Activated CD8-positive, alpha-beta memory T cell treated with anti-CD3 and anti-CD28 coated beads for 1 hour (primary cell): ENCODE measurements at places on chromosomes 5 and 9.

DNA sequence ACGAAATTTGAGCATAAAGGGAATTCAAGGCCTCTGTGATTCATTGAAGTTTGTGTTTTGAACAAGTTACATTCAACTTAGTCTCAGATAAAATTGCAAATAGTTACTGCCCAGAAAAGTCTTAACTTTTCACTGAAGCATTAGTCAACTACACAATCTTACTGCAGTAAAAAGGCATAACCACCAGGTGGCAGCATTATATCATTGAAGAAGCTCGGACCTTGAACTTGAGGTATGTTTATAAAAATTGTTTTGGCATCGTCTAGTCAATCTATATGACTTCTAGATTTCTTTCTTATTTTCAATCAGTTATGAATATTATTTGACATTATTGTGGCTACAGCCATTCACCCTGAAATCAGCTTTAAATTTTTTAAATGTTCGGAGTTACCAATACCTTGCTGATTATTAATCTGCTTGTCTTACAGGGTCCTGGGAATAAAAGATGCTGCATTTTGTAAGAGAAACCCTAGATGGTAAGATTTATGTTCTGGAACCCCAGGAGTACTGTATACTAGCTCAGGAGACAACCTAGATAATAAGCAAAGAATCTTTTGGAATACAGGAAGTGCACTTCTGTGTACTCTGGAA, 83.9 kb upstream of the GRAMD2B start:
- DNase-seq, result no peak

GRCh38 chr5:68962757-68963484, 130.9 kb upstream of the SLC30A5 start:
- DNase-seq, result no peak

DNA sequence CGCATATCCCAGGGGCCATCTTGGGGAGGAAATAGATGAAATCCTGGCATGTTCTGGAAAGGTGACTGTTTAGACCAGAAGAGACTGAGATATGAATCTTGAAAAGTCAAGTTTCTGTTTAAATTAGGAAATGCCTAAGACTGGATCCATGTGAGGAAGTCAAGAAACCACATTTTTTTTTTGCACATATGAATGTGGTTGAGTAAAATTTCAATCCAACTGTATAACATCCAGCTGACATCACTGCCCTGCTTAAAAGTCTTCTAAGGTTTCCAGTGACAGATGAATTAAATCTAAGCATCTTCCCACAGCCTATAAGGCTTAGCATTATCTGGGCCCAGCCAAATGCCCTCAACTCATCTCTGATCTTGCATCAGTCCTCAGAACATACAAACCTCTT, 47.7 kb upstream of the TCERG1 start:
- DNase-seq, result no peak

DNA sequence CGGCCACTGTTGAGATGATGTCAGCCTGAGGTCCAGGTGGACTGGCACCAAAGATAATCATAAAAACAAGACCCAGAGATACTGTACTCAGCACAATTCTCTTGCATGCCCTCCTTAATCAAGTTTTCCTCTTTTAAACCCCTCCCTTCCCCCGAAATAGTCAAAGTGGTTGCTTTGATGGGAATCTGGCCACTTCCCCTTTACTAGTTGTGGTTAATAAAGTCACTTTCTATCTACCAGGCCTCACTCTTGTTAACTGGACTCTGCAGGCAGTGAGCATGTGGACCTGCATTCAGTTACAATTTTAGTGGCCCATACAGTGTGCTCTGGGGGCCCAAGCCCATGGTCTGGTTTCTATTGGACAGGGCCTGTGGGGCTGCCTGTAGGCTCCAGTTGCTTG, 17.5 kb downstream of the FBP2 start:
- DNase-seq, result no peak

DNA sequence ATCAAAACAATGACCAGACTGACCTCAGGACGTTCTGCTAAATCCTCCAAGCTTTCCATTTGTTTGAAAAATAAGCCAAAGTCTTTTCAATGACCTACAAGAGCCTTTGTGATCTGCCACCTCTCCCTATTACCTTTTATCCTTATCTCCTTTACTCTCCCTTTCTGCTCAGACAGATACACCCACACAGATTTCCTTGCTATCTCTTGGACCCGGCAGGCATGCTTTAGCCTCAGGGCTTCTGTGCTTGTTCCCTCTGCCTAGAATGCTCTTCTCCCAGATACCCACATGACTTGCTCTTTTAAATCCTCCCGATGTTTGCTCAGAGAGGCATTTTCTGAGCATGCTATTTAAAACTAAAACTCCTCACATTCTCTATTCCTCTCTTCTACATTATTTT, 8.9 kb upstream of the ELOVL7 start:
- no peak for DNase-seq

- DNase-seq, result no peak
Measured at GRCh38 chr5:104702212-104702611, 1139.6 kb upstream of the NUDT12 start.

GRCh38 chr5:180809403-180810209, 7.0 kb upstream of the MGAT1 start:
- peak; percentile 67 for DNase-seq

DNA sequence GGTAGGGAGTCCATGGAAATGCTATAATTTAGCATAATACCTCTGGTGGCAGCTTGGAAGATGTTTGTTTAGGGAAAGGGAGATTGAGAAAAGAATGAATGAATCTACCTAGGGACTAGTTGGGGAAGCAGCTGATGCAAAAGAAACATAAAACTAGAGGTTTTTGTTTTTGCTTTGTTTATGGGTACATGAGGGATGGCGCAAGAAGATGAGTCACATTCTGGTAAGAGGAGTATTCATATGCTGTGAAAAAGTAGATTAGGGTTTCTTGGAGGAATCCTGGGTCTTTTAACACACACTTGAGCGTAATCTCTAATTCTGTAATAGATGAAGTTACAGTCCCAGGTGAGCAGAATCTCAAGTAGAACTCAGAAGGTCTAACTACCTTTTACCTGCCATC, 17.1 kb downstream of the C9orf43 start:
- no peak for DNase-seq

GRCh38 chr5:140548300-140548688, 832 bp downstream of the EIF4EBP3 start:
- DNase-seq, result no peak

DNA sequence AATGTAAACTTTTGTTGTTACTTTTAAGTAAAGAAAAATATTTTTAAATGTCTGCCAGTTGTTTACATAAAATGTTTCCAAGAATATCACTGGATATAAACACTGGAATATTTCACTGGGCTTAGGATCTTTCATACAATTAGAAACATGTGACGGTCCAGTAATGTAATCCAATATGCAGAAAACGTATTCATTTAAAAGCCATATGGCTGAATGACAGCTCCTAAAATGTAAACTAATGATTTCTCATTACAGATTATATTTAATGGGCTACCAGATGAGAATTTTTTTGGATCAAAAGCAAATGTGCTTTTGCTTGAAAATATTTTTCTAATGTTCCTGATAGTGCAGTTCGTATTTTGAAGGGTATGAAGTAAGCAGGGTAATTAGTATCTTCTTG, 124.3 kb downstream of the TTC39B start:
- no peak for DNase-seq

DNA sequence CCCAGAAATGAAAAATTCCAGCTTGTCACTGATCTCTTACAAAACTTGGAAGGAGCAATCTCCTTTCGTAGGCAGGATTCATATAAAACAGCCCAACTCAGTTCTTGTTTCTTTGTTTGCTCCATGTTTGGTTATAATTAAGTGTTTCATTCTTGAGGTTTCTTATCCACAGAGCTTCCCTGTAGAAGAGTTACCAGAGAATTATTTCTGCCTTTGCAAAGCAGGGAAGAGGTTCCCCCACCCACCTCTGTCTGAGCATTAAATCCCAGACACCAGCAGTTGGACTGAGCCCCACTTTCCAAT, 34.1 kb upstream of the RAI14 start:
- no peak for DNase-seq
